ENCODE measurements at places on chromosomes 5 and 9.

- no peak for DNase-seq
Measured at GRCh38 chr5:110377361-110377760, 349.1 kb downstream of the TMEM232 start.

DNA sequence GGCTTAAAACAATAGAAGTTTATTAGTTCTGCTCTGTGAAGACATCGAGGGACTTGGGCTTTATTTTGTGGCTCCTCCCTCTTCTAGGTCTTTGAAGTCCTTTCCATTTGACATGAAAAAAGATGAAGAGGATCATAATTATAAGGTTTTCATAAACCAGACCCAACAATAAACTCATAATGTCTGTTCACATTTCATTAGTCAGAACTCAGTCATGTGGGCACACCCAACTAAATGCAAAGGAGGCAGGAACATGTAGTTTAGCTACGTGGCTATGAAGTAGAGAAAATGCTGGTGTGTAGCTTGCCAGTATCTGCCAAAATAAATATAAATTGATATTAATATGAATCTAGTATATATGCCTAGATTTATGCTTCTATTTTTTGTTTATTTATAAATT lies 393.9 kb upstream of the C9orf72 start:
- DNase-seq = no peak

GRCh38 chr5:147578228-147579024 lies 68.6 kb upstream of the DPYSL3 start:
- DNase-seq = no peak

GRCh38 chr9:99918134-99918533 lies 11.7 kb downstream of the STX17 start:
- no peak for DNase-seq

GRCh38 chr5:166570865-166571264 lies 1720.6 kb upstream of the WWC1 start:
- no peak for DNase-seq

GRCh38 chr5:69418554-69418953 lies 3.6 kb downstream of the MARVELD2 start:
- DNase-seq = no peak
